ENCODE measurements at places on chromosomes 13 and 19. TPM values are rescaled to one million over a fixed set of nuclear protein-coding genes. Genes with fewer than 3 reads are reported as not detected.

Gene NKG7
- polyA plus RNA-seq, result not detected

Gene IGSF23
- polyA plus RNA-seq, result 0.51 TPM

Gene PEG3
- 0.04 TPM for polyA plus RNA-seq

Gene FLT3LG
- polyA plus RNA-seq, result 7.7 TPM

Gene SPTBN4
- 0.93 TPM for polyA plus RNA-seq

Gene FBXW9
- polyA plus RNA-seq, result 7.7 TPM

Gene PLA2G4C
- 11.3 TPM for polyA plus RNA-seq

Gene WDR87
- not detected for polyA plus RNA-seq

- no peak for DNase-seq
Measured at GRCh38 chr13:114108894-114109293, 23.5 kb downstream of the RASA3 start.

GRCh38 chr19:55554741-55555152 lies 9.4 kb upstream of the SBK3 start:
- no peak for DNase-seq

GRCh38 chr13:110108348-110109139 lies 198.4 kb downstream of the COL4A1 start:
- no peak for DNase-seq

GRCh38 chr19:33193865-33194362 lies at the start of gene LRP3:
LRP3 (plus strand) TSS chr19:33194330; CDS start chr19:33194786, 456 bp downstream.
- no peak for DNase-seq

DNA sequence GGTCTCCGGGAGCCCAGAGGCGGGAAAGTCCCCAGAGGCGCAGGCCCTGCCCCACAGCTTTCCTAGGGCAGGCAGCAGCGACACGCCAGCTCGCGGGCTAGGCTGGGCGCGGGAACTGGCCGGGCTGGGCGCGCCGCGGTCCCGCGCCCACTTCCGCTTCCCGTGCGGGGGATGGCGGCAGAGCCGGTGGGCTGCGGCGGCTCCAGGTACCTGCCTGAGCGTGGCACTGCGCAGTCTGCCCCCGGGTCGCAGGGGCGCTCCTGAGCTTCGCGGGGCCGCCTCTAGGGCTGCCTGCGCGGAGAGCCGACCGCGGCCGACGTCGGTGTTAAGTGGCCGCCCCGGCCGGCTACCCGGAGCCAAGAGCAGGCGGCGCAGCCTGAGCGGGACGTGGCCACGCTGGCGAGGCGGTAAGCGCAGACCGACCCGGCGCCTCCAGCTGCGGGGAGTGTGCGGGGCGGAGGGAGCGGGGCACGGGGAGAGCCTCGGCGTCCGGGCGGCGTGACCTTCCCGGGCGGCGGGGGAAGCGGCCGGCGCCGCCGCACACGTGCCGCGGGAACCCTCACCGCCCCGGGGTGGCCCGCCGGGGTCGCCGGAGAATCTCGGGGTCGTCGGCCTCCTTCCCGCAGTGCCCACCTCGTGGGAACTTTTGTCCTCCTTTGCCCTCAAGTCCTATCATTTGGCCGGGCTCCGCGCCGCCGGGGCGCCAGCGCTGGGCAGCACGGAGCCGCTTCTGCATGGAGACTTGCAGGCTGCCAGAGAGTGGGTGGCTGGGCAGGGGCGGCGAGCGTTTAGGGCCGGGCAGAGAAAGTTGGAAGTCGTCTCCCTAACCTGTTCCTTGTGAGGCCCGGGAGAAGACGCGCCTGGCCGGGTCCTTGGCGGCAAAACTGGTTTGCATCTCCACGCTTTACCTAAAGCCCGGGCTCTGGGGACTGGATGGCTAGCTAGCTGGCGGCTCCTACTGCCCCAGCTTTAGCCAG lies 31.4 kb upstream of the MPHOSPH8 start:
- DNase-seq, result no peak

DNA sequence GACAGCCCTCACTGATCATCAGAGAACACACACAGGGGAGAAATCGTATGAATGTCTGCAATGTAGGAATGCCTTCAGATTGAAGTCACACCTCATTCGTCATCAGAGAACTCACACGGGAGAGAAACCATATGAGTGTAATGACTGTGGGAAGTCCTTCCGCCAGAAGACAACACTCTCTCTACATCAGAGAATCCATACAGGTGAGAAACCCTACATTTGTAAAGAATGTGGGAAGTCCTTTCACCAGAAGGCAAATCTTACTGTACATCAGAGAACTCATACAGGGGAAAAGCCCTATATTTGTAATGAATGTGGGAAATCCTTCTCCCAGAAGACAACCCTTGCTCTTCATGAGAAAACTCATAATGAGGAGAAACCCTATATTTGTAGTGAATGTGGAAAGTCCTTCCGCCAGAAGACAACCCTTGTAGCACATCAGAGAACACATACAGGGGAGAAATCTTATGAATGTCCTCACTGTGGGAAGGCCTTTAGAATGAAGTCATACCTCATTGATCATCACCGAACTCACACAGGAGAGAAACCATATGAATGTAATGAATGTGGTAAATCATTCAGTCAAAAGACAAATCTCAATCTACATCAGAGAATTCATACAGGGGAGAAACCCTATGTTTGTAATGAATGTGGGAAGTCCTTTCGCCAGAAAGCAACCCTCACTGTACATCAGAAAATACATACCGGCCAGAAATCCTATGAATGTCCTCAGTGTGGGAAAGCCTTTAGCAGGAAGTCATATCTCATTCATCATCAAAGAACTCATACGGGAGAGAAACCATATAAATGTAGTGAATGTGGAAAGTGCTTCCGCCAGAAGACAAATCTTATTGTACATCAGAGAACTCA lies 32.5 kb downstream of the ZNF567 start:
- no peak for DNase-seq

- no peak for DNase-seq
Measured at GRCh38 chr13:40368127-40368891, 298.1 kb downstream of the FOXO1 start.

DNA sequence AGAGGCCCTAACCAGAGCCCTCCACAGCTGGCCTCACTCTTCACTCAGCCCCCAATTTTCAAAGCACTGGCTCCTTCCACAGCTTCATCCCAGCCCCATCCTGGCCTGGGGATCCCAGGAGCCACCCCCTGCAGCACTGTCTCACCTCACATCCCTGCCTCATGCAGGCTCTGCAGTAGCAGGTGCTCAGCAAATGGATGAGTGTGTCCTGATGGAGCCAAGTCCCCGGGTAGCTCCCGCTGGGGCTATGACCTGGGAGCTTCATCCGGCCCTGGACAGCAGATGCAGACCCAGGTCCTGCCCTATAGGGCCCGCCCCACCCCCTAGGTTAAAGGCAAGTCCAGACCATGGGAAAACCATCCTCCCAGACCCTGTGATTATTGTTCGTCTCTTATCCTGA lies 143.2 kb upstream of the ZNF507 start:
- no peak for DNase-seq

GRCh38 chr19:14916848-14917247 lies 24.4 kb upstream of the OR7C2 start:
- no peak for DNase-seq
